ENCODE measurements at places on chromosomes 4 and X.

DNA sequence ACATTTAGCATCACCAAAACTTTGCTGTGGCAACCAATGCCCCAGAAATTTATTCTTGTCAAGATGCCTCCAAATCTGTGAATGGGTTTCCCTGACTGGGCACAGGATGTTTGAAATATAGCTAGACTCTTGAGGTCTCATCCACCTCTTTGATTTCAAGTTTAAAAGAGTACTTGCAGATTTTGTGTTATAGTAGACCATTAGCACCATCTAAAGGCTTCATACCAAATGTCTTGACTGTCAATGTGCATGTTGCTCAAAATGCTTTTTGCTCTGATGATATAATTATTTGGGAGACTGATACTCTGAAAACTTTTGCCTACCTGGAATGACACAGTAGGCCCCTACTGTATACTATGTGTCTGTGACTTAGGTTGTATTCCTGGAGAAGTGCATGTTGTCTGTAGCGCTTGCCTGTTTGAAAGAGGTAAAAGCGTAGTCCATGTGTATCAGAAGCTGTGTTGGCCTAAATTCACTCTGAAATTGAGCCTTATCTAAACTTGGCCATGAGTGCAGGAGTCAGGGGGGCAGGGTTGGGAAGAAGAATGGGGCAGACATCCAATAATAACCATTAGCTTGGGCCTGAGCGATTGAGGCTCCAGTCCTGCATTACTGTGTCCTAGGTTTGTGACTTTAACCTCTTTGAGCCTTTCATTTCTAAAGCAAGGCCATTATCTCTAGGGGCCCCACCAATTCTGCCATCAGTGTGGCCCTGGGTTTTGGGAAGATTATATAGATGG, 33.8 kb downstream of the NDP start:
- DNase-seq: no peak

GRCh38 chr4:14338585-14339265, 663.6 kb upstream of the CPEB2 start:
- DNase-seq: no peak

DNA sequence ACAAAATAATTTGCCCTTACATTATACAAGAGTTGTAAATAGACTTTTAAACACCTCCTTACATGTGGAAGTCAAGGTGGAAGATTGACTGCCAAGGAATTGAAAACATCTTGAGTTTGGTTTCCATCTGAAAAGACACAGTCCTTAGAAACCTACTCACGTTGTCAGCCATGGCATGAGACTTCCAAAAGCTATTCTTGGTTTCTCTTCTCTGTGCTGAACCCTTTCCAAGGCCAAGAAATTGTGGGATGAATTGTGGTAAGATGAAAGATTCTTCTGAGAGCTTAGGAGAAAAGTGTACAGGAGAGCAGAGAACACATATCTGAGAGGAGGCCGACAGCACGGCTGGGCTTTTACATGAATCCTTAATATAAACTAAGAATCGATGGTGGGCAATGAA, 370.0 kb downstream of the FBXW7 start:
- DNase-seq: no peak

DNA sequence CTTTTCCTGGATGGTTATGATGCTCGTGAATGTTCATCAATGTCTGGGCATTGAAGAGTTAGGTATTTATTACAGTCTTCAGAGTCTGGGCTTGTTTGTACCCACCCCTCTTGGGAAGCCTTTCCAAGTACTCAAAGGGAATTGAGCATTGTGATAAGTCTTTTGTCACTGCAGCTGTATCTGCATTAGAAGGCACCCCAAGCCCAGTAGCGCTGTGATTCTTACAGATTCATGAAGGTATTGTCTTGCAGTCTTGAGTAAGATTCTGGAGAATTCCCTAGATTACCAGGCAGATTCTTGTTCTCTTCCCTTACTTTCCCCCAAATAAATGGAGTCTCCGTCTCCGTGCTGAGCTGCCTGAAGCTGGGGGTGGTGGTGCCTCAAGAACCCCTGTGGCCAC, 173.4 kb upstream of the HUWE1 start:
- no peak for DNase-seq

- DNase-seq: peak; percentile 5
Measured at GRCh38 chrX:109472939-109473735, 8.7 kb downstream of the GUCY2F start.

GRCh38 chrX:63784902-63785707, at the start of gene ARHGEF9:
Gene ARHGEF9, minus strand, starts transcription at chrX:63785214. Its CDS starts 69 bp downstream, at chrX:63785145.
- no peak for DNase-seq

- no peak for DNase-seq
Measured at GRCh38 chr4:32987111-32987510, 2266.9 kb downstream of the PCDH7 start.

- no peak for DNase-seq
Measured at GRCh38 chr4:98688411-98689290, 30.2 kb upstream of the TSPAN5 start.

- peak; percentile 15 for DNase-seq
Measured at GRCh38 chr4:157221895-157222770, 1.6 kb downstream of the GRIA2 start.

Measured in NCI-H1930 (cell line).